ENCODE measurements at places on chromosomes 1 and 21. TPM values are rescaled to one million over a fixed set of nuclear protein-coding genes. Genes with fewer than 3 reads are reported as not detected.

DNA sequence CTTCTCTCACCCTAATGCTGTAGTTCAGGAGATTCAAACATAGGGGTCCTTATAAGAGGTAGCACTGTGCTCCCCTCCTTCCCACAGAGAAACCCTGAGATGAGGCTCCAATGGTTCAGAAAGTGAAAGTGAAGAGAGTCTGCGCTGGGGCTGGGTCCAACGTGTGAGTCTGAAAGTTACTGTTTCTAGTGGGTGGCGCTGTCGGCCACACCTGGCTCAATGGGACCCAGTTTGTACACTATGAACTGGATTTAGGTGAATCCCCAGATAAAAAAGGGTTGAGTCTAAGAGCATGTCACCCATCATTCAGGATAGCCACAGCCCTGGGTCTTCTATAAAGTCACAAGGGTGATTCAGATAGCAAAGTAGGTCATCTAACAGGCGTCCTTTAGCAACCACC lies 2.8 kb downstream of the SMCP start:
- H3K4me1 ChIP-seq = no peaks in the 10 kb centered on the region
- H3K4me3 ChIP-seq = no peak overlapping the region
- H3K27me3 ChIP-seq = no peaks in the 10 kb centered on the region
- no peaks in the 10 kb centered on the region for H3K36me3 ChIP-seq
- DNase-seq = no peak
- H3K27ac ChIP-seq = no peak overlapping the region

DNA sequence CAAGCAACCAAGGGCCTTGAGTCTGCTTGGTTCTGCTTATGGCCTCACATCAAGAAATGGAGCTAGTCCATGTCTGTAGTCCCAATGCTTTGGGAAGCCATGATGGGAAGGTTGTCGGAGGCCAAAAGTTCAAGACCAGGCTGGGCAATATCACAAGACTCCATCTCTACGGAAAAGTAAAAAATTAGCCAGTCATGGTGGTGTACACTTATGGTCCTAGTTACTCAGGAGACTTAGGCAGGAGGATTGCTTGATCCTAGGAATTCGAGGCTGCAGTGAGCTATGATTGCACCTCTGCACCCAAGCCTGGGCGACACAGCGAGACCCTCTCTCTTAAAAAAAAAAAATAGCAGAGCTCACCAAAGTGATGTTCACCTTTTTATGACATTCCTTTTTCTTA lies 80.1 kb upstream of the DNAJC6 start:
- H3K27ac ChIP-seq = no peak overlapping the region
- H3K36me3 ChIP-seq = no peaks in the 10 kb centered on the region
- H3K4me1 ChIP-seq = no peaks in the 10 kb centered on the region
- no peak overlapping the region for H3K4me3 ChIP-seq
- no peaks in the 10 kb centered on the region for H3K27me3 ChIP-seq
- DNase-seq = no peak

DNA sequence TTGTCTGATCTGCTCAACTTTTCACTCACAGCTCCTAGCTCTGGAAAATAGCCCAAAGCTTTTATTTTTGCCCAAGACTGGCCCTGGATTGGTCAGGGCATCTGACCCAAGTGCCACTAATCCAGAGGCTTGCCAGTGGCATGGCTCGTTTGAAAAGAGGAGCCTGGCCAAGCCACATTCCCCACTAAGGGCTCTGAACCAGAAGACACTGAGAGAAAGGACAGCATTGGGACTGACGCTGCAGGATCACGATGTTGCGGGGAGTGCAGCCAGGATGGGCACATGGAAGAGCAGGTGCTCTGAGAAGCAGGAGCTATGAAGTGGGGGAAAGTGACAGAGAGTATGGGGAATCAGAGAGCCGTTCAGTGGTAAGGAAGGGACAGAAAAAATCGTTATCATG lies 44.9 kb upstream of the TSPAN2 start:
- no peaks in the 10 kb centered on the region for H3K36me3 ChIP-seq
- DNase-seq = no peak
- no peak overlapping the region for H3K4me3 ChIP-seq

GRCh38 chr1:70961374-70961975 lies 86.1 kb downstream of the PTGER3 start:
- H3K4me3 ChIP-seq = no peak overlapping the region
- H3K27me3 ChIP-seq = no peaks in the 10 kb centered on the region
- H3K27ac ChIP-seq = no peak overlapping the region
- no peaks in the 10 kb centered on the region for H3K36me3 ChIP-seq

DNA sequence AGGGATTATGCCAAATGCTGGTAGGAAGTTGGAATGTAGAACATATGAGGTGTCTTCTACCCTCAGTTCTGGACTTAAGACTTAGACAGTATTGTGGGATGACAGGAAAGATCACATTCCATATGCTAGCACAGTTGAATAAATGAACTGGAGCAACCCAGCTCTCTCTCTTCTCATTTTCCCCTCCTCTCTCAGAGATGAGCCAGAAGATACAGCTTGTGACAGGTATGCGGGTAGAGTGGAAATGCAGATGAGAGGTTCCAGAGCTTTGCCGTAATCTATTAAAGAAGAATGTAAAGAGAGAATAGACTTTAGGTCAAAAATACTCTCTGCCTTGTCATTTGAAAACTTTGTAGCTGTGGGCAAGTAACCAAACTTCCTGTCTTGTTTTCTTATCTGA lies 32.5 kb upstream of the HMCN1 start:
- H3K4me3 ChIP-seq = no peak overlapping the region
- DNase-seq = no peak
- no peaks in the 10 kb centered on the region for H3K27me3 ChIP-seq
- H3K36me3 ChIP-seq = no peaks in the 10 kb centered on the region
- peaks cover 8% of the 10 kb centered on the region for H3K4me1 ChIP-seq
- no peak overlapping the region for H3K27ac ChIP-seq

The PGLYRP4 gene
- polyA plus RNA-seq = not detected

DNA sequence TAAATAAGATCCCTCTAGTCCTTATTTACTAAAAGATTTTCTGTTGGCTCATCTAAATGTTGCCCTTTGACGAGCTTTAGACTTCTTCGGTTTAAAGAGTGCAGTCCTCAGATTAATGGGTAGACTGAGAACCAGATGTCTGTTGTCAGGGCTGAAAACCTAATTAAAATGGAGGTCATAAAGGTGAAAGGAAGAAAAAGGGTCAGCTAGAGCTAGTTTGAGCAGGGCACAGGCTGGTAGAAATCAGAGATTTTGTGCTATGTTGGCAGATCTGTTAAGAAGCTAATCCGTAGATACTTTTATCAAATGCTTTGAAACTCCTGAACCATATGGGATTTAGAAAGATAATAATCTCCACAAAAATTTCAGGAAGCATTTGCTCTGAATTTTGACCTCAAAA lies 959.0 kb downstream of the PLA2G4A start:
- no peak for DNase-seq
- no peaks in the 10 kb centered on the region for H3K27me3 ChIP-seq
- H3K36me3 ChIP-seq = no peaks in the 10 kb centered on the region

- H3K4me1 ChIP-seq = peaks cover 51% of the 10 kb centered on the region
- peak; percentile 34 for DNase-seq
- no peaks in the 10 kb centered on the region for H3K36me3 ChIP-seq
- peak overlapping the region; percentile 71 for H3K27ac ChIP-seq
- no peak overlapping the region for H3K4me3 ChIP-seq
Observed at GRCh38 chr1:53296117-53296749, 31.6 kb downstream of the LRP8 start.

The HJV gene
- polyA plus RNA-seq = not detected

DNA sequence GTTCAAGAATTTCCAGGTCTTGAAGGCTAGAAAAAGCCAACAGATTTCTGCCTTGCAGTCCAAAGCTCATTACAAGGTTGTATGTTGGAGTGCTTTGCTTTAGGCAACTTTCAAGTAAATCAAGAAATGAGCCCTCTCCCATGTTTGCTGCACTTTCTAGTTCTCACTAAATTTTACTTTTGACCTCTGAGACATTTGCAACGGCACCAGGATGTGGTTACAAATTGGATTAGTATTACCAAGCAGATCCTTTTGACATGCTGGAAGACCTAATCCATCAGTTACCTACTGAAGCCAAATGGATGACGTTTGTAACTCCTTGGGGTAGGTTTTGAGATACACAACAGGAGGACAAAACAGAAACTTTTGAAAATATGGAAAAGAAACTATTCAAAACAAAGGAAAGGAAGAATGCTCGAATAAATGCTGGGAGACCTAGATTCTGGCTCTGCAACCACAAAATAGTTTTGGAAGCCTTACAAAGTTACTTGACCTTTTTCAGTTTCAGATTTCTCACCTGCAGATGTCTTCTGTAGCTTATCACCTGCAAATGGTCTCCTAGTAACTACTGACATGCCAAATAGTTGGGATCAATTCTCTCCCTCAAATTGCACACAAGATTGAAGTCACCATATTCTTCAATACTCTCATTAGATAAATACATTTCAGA lies 251.7 kb upstream of the ADGRL2 start:
- no peak for DNase-seq
- H3K4me3 ChIP-seq = no peak overlapping the region
- H3K4me1 ChIP-seq = no peaks in the 10 kb centered on the region
- H3K27ac ChIP-seq = no peak overlapping the region
- no peaks in the 10 kb centered on the region for H3K27me3 ChIP-seq

DNA sequence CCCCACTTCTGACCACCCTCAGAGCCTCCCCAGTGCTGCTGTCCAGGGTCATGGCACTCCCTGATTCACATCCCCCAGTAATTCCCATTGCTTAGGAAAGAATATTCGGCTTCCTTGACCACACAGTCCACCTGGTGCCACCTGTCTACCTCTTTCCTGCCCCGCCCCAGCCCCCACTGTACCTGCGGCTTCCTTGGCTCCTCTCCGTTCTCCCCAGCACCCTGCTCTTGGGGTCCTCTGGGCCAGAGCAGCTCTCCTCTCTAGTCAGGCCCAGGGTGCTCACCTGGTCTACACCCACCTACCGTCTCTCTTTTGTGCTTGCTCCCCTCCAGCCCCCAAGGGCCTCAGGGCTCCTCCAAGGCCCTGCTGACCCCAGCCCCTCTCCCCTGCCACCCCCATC lies 142.6 kb downstream of the PEX14 start:
- no peaks in the 10 kb centered on the region for H3K27me3 ChIP-seq
- peaks cover 4% of the 10 kb centered on the region for H3K36me3 ChIP-seq
- no peak overlapping the region for H3K4me3 ChIP-seq
- no peak overlapping the region for H3K27ac ChIP-seq
- no peak for DNase-seq

The FAM43B gene
- not detected for polyA plus RNA-seq

DNA sequence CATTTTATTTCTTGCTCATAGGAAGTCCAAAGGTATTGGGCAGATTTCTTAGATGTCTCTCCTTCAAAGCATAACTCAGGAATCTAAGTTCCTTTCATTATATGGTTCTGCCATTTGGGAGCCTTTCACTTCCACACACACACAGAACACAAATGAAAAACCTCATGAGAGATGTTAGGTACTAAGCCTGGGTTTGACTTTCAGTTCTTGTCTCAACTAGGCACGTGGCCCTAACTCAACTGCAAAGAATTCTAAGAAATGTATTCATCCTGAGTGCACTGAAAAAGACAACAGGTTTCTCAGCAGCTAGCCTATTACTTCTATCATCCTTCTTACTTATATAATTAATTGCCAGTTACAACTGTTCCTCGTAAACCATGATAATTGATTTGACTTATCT lies 190.0 kb upstream of the SAMSN1 start:
- peaks cover 20% of the 10 kb centered on the region for H3K4me1 ChIP-seq
- H3K27me3 ChIP-seq = no peaks in the 10 kb centered on the region
- H3K36me3 ChIP-seq = no peaks in the 10 kb centered on the region
- no peak for DNase-seq

The TNFRSF8 gene
- polyA plus RNA-seq = 1.1 TPM

DNA sequence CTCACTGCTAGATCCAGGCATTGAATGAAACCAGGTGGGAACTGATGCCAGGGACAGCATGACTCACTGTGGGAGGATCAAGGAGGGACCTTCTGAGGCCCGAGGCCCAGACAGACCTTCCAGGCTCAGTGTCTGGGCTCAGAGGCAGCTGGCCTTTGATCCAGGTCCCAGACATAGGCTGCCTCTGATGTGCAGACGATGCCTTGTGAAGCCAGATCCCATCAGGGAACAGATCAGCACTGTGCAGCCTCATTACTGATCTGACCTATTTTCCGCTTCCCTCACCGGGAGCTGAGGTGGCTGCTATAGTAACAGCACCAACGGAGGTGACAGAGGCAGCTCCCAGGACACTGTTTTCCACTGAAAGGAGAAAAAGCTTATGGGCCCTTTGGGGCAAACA lies 399.5 kb downstream of the MATN1 start:
- DNase-seq = no peak
- H3K27ac ChIP-seq = no peak overlapping the region
- H3K4me1 ChIP-seq = no peaks in the 10 kb centered on the region

DNA sequence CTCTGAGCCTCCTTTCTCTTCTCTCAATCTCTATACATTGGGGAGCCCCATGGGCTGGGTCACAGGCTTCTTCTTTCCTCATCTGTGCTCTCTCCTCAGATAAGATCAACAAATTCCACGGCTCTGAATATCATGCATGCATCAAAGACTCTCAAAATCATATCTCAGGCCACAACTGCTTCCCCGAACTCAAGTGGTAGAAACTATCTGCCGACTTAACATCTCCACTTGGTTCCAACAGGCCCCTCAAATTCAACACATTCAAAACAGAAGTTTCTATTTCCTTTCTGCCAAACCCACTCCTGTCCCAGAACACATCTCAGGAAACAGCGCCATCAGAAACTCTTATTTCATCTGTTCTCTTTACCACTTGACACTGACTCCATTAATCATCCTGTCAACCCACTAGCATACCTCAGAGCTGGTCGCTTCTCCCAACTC lies 16.7 kb downstream of the DDX59 start:
- H3K27ac ChIP-seq = no peak overlapping the region
- no peak overlapping the region for H3K4me3 ChIP-seq
- no peaks in the 10 kb centered on the region for H3K4me1 ChIP-seq
- no peaks in the 10 kb centered on the region for H3K27me3 ChIP-seq
- DNase-seq = no peak

DNA sequence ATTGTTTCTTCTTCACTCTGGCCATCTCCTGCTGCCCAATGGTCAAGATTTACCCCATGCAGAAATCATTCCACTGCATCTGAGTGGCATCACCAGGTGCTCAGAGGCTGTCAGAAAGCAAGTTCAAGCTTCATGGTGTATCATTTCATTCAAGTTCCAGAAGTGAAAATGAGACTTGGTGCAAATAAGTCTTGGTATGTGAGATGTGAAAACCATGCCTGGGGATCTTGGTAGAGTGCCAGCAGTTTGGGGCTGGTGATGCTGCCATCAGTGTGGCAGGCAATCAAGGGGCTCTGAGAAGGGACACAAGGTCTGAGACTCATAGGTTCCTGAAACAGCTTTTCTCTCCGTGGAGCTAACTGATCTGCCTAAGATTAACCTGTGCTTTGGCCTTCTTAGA lies 52.0 kb downstream of the CD2 start:
- DNase-seq = no peak
- H3K4me3 ChIP-seq = peak overlapping the region; percentile 71
- H3K4me1 ChIP-seq = peaks cover 81% of the 10 kb centered on the region
- H3K27ac ChIP-seq = peak overlapping the region; percentile 90
- H3K36me3 ChIP-seq = no peaks in the 10 kb centered on the region

The MYBPH gene
- polyA plus RNA-seq = not detected

GRCh38 chr21:41166884-41167283 lies 1.1 kb upstream of the BACE2 start:
- H3K36me3 ChIP-seq = no peaks in the 10 kb centered on the region
- H3K27ac ChIP-seq = no peak overlapping the region
- H3K4me1 ChIP-seq = peaks cover 10% of the 10 kb centered on the region
- peaks cover 19% of the 10 kb centered on the region for H3K27me3 ChIP-seq
- H3K4me3 ChIP-seq = no peak overlapping the region

GRCh38 chr21:37431243-37431642 lies 64.7 kb downstream of the DYRK1A start:
- H3K36me3 ChIP-seq = peaks cover 16% of the 10 kb centered on the region
- no peak overlapping the region for H3K27ac ChIP-seq
- H3K4me3 ChIP-seq = no peak overlapping the region
- DNase-seq = no peak
- H3K4me1 ChIP-seq = peaks cover 44% of the 10 kb centered on the region

The OLIG2 gene
- not detected for polyA plus RNA-seq

The RXRG gene
- polyA plus RNA-seq = not detected
